ENCODE measurements at places on chromosomes 4 and X. TPM values are rescaled to one million over a fixed set of nuclear protein-coding genes. Genes with fewer than 3 reads are reported as not detected.

DNA sequence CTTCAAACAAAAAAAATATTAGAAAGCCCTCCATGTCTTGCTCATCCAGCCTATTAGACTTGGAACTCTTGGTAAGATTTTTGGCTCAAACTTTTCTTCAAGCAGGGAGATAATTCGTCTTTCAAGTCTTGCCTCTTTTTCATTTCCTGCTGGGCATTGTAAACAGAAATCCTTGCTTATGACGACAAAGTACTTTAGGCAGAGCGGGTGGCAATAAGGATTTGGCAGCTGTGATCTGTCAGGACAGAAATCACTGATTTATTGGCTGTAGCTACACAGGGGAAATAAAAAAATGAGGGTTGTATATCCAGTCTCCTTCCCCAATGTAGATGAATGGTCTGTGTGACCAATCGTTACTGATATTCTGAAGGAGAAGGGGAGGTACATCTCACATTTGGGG is 121.6 kb downstream of the SLC4A4 start:
- no peak overlapping the region for H3K27ac ChIP-seq
- no peaks in the 10 kb centered on the region for H3K27me3 ChIP-seq
- peaks cover 3% of the 10 kb centered on the region for H3K4me1 ChIP-seq
- H3K36me3 ChIP-seq = no peaks in the 10 kb centered on the region

GRCh38 chrX:1262369-1262768 is 6.2 kb upstream of the CSF2RA start:
- H3K27me3 ChIP-seq = no peaks in the 10 kb centered on the region
- no peak overlapping the region for H3K4me3 ChIP-seq
- no peak overlapping the region for H3K27ac ChIP-seq
- H3K4me1 ChIP-seq = no peaks in the 10 kb centered on the region
- H3K36me3 ChIP-seq = no peaks in the 10 kb centered on the region

DNA sequence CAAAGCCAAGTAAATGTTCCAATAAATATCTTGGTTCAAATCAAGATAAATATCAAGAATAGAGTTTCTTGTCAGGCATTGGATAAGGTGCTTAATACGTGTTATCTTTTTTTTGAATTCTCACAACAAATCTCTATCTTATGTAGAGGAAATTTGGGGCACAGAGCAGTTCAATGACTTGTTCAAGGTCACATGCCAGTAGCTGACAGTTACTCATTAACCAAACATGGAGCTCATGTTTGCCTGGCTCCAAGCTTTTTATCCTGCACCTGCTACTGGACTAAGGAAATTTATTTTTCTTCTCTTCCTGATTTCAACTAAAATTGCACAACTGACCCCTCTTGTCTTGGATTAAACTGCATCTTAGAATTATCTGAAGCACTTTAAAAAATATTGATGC is 76.3 kb downstream of the ATP10D start:
- H3K4me3 ChIP-seq = no peak overlapping the region
- DNase-seq = no peak
- H3K27me3 ChIP-seq = no peaks in the 10 kb centered on the region

- H3K4me1 ChIP-seq = no peaks in the 10 kb centered on the region
- no peaks in the 10 kb centered on the region for H3K36me3 ChIP-seq
- no peak overlapping the region for H3K27ac ChIP-seq
- H3K4me3 ChIP-seq = no peak overlapping the region
- H3K27me3 ChIP-seq = peaks cover 10% of the 10 kb centered on the region
These were observed 178.6 kb upstream of the TBL1X start for GRCh38 chrX:9286234-9286633.

DNA sequence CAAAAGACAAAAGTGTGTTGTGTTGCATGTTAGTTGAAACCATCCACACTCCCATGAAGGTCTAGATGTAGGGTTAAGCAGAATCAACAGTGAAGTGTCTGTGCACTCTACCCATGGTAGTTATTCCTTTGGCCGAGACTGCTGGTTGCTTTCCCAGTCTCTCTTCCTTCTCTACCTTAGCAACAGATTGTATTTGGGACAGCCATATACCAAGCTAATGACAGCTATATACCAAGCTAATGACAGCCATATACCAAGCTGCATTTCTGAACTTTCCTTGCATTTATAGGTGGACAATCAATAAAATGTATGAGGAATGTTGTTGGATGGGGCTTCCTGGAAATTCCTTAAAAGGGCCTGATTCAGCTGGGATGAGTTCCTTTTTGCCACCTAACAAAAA is 80.5 kb upstream of the ENPEP start:
- no peak overlapping the region for H3K27ac ChIP-seq
- DNase-seq = no peak
- no peak overlapping the region for H3K4me3 ChIP-seq
- no peaks in the 10 kb centered on the region for H3K27me3 ChIP-seq

DNA sequence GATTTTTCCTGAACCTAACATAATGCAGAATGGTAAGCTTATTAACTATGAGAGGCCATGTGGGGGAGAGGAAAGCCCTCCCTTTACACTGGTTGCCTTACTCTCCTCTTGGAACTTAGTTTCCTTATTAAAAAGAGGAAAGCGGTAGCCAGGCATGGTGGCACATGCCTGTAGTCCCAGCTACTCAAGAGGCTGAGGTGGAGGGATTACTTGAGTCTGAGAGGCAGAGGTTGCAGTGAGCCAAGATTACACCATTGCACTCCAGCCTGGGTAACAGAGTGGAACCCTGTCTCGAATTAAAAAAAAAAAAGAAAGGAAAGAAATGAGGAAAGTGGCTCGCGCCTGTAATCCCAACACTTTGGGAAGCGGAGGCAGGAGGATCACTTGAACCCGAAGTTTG is 2.0 kb downstream of the FAM47E start:
- no peak overlapping the region for H3K4me3 ChIP-seq
- no peaks in the 10 kb centered on the region for H3K36me3 ChIP-seq
- H3K4me1 ChIP-seq = peaks cover 10% of the 10 kb centered on the region
- no peaks in the 10 kb centered on the region for H3K27me3 ChIP-seq
- DNase-seq = no peak

GRCh38 chrX:11666164-11666563 is 444 bp upstream of the ARHGAP6 start:
- no peaks in the 10 kb centered on the region for H3K27me3 ChIP-seq
- peak; percentile 54 for DNase-seq
- no peaks in the 10 kb centered on the region for H3K36me3 ChIP-seq
- no peaks in the 10 kb centered on the region for H3K4me1 ChIP-seq

DNA sequence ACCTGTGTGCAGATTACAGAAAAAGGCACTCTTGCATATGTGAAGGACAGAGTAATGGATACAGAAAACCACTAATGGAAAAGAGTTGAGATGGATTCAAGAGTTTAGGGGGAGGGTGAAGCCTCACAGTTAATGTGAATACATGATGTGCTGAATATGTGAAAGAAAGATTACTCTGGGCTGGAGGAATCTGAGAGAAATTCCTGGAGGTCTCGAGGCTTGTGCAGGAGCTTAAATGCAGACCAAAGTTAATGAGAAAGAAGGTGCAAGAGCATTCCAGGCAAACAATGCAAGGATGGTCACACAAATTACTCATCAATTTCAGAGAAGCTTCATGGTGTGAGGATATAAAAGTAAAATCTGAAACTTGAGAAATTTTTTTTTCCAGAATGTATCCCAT is 768.8 kb downstream of the STPG2 start:
- DNase-seq = no peak
- no peaks in the 10 kb centered on the region for H3K36me3 ChIP-seq
- no peaks in the 10 kb centered on the region for H3K4me1 ChIP-seq
- no peak overlapping the region for H3K27ac ChIP-seq
- H3K27me3 ChIP-seq = no peaks in the 10 kb centered on the region

GRCh38 chrX:35362866-35363265 is 420.3 kb downstream of the FAM47B start:
- DNase-seq = no peak
- no peaks in the 10 kb centered on the region for H3K4me1 ChIP-seq
- no peaks in the 10 kb centered on the region for H3K27me3 ChIP-seq
- H3K27ac ChIP-seq = no peak overlapping the region
- no peaks in the 10 kb centered on the region for H3K36me3 ChIP-seq

DNA sequence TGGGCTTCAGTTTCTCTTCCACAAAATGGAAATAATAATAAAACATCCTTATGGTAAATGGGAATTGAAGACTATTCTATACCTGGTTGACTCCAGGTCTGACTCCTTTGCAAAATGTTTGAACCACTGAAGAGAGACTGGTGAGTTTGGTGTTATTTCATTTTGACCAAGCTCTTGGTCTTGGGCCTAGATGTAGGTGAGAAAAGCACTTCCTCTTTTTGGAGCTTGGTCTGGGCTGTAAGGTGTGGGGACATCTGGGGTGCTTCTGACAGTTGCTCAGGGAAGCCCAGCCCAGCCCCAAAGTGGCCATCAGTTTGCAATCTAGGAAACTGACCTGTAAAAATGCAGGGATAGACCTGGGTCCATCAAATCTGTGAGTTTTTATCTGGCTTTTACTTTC is 26.8 kb upstream of the SOD3 start:
- H3K4me1 ChIP-seq = peaks cover 16% of the 10 kb centered on the region
- no peak overlapping the region for H3K27ac ChIP-seq
- no peaks in the 10 kb centered on the region for H3K36me3 ChIP-seq
- H3K4me3 ChIP-seq = no peak overlapping the region
- no peaks in the 10 kb centered on the region for H3K27me3 ChIP-seq
- DNase-seq = no peak

The FHIP1A gene
- total RNA-seq = 46.7 TPM

The TMEM150C gene
- total RNA-seq = 2.6 TPM

The PASD1 gene
- total RNA-seq = not detected

The MAGEB10 gene
- total RNA-seq = not detected

The SLC2A9 gene
- 2.4 TPM for total RNA-seq

The SSX4B gene
- not detected for total RNA-seq
